Cerebellar nuclear complex (tissue), 1 donor: ENCODE measurements at places on chromosomes 5 and 9.

- DNase-seq: no peak
These were observed 25.7 kb downstream of the RAPGEF1 start for GRCh38 chr9:131714161-131714646.

DNA sequence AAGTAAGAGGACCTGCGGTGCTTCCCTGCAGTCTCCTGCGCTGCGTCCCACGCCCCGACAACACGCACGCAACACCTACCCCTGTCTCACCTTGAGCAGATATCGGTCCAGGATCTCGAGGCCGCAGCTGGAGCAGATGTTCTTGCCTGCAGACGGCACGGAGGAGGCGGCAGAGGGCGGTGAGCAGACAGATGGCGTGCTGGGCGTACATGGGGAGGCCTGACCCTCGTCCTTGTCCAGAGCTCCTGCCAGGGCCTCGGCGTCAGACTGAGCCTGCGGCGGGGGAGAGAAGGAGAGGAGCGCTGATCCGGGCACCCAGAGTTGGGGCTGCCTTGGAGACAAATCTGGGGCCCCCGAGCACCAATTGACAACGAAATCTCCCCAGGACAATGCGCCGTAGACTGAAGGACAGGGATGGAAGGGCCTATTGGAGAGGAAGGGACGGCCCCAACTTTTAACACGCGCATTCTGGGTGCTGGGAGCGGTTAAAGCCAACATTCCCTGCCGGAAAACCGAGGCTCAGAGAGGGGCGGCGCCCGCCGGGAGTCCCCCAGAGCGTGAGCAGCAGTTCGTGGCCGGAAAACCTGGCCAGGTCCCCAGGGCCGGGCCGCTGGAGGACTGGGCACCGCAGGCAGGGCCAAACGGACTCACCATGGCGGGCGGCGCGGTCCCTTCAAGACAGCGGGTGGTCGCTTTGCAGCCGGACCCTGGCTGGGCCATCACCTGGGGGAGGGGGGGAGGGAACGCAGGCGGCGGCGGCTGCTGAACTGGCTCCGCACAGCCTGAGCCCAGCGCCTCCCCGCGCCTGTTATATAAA lies 1.8 kb downstream of the LHX6 start:
- no peak for DNase-seq

DNA sequence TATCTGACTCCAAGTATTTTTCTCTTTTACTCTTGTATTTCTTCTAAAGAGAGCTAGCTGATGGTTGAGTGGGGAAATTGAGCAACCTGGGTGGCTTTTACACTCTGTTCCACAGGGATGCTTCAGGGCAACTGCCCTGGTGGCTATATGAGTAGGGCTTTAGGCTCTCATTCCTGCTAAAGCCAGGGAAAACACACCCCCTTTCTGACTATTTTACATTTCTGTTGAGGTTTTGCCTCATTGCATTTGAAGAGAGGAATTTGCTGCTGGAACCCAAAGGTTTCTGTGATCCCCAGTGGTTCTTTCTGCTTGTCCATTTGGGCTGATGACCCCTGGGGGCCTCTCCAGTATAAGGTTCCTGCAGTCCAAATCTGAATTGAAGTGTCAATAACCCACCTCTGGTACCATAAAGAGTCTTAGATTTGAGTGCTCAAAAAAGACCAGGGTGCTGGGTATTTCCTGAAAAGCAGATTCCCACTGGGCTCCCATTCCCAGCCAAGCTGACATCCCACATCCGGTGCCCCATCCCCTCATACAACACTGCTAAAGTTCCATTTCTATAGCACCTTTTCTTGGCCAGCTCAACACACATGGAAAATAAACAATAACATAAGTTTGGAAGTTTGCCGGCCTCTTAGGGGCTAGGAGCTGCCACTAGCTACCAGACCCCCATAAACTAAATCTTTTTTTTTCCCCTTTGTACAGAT lies 59.5 kb downstream of the PAPPA start:
- DNase-seq: no peak

GRCh38 chr9:105459336-105459735 lies 11.5 kb downstream of the FSD1L start:
- DNase-seq: no peak

DNA sequence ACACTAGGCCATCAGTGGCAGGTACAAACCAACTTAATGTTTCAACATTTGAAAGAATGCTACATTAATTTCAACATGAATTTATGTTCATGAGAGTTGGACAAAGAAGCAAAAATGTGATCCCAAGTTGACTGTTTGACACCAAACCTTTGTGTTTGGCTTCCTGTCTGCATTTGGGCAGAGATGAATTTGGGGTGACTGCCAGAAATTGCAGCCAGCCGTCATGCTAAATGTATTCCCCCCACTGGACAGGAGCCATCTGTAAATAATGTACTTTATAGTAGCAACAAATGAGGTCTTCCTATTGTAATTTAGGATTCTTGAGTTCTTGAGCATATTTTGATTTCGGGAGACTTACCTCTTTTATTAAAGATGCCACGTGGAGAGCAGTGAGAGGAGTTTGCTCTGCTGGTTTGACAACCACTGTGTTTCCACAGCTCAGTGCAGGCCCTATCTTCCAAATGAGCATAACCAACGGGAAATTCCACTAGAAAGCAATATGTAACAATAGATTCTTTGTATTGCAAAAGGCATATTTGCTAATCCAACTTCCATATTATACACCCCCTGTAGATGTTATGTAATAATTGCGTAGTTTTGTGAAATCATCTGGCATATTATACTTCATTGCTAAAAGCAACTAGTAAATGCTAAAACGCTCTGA lies 27.6 kb downstream of the ALDH1A1 start:
- no peak for DNase-seq

- DNase-seq: no peak
These were observed 158.6 kb upstream of the SHB start for GRCh38 chr9:38227656-38228055.

DNA sequence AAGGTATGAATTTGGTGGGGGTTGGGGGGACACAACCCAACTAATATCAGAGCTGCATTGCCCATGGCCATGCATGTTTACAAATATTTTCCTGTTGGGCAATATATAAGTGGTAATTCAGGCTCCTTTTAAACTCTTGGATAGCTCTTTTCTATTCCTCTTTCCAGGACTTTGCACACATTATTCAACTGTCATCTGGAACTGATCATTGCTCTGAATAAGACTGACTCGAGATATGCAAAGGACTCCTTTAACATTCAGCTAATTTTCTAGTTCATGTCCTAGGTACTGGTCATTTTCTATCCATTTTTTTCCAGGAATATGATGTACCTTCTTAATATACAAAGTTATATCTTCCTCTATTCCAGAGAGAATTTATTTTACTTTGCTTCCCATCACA lies 89.5 kb upstream of the STK32A start:
- no peak for DNase-seq

- no peak for DNase-seq
These were observed 790 bp upstream of the IARS1 start for GRCh38 chr9:92294297-92294676.

DNA sequence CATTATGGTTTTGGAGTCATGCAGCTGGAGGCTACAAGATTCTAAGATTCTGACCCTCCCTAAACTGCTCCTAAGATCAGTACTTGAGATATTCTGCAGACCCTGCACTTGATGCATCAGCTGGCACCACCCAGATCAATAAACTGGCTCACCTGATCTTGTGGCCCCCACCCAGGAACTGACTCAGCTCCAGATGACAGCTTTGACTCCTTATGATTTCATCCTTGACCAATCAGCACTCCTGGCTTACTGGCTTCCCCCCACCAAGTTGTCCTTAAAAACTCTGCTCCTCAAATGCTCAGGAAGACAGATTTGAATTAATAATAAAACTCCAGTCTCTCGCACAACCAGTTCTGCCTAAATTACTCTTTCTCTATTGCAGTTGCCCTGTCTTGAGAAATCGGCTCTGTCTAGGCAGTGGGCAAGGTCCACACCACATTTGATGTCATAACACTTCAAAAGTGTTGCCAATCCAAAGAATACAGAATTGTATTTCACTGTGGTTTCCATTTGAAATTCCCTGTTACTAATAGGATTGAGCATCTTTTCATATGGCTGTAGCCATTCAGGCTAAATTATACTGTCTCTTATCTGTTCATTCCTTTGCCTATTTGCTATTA lies 14.8 kb upstream of the SLC30A5 start:
- DNase-seq: no peak

- DNase-seq: no peak
These were observed 345.0 kb downstream of the NNT start for GRCh38 chr5:43947935-43948334.

GRCh38 chr9:77903666-77904285 lies 127.8 kb downstream of the GNAQ start:
- no peak for DNase-seq

- DNase-seq: no peak
These were observed 1863.1 kb upstream of the WWC1 start for GRCh38 chr5:166428264-166428803.

DNA sequence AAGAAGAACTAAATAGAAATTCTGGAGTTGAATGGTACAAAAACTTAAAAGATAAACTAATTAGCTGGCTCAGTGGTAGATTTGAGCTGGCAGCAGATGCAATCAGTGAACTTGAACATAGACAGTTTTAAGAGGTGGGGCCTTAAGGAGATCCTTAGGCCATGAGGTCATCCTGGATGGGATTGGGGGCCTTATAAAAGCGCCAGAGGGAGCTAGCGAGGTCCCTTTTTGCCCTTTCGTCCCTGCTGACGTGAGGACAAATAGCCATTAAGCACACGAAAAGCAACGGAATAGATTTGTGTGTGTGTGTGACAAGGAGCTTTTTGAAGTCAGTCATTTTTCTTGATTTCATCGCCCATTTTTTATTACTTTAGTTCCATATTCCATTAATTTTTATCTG lies 83.3 kb downstream of the ZNF354C start:
- DNase-seq: no peak

- DNase-seq: no peak
These were observed 392.1 kb downstream of the DTWD2 start for GRCh38 chr5:118596255-118596654.

DNA sequence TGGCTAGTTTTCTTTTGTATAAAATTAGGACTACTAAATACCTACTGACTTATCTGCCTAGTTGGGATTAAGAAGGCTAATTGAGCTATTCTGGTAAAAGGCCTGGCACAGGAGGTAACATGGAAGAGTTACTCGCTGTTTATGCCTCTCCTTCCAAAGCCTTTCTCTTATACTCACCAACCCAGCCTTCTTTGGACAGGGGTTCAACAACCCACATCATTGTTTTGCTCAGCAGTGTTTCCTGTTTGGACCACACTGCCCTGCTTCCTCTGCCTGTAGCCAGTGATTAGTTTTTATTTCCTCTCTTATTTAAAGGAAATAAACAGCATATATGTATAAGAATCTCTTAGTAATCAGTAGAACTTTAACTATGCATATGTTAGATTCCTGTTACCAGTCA lies 85.1 kb upstream of the TLX3 start:
- no peak for DNase-seq

- peak; percentile 56 for DNase-seq
These were observed 113.1 kb upstream of the ACOT12 start for GRCh38 chr5:81506900-81507588.

- DNase-seq: no peak
These were observed 68.2 kb downstream of the THBS4 start for GRCh38 chr5:80103371-80103770.

DNA sequence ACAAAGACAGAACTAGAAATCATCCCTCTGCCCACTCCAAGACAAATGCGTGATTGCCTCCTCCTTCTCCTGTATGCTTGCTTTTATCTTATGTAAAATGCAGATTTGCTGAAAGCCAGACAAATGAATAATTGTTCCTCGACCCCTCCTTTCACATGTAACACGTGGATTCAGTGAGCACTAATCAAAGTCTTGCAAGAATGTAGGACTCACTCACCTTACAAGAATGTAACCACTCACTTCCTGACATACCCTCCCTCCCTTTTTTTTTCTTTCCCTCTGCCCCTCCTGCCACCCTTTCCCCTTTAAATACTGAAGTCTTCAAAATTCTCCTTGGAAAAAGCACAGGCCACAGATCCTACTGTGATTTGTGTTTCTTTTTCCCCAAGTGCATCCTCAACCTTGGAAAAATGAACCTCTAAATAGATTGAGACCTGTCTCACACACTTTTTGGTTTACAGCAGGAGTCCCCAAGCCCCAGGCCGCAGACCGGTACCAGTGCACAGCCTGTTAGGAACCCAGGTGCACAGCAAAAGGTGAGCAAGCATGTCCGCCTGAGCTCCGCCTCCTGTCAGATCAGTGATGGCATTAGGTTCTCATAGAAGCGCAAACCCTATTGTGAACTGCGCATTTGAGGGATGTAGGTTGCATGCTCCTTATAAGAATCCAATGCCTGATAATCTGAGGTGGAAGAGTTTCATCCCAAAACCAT lies 29.4 kb upstream of the HSD17B3 start:
- no peak for DNase-seq

GRCh38 chr5:75659791-75660450 lies 48.7 kb downstream of the ANKDD1B start:
- DNase-seq: no peak

- DNase-seq: no peak
These were observed 1209.3 kb upstream of the CDH6 start for GRCh38 chr5:29984156-29984540.

DNA sequence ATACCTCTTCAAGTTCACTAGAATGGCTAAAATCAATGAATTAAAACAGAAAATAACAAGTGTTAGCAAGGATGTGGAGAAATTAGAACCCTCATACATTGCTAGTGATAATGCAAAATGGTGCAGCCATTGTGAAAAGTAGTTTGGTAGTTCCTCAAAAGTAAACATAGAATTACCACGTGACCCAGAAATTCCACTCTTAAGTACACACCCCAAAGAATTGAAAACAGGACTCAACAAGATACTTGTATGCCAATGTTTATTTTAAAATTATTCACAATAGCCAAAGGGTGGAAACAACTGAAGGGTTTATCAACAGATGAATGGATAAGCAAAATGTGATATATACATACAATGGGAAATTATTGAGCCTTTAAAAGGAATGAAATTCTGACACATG lies 70.3 kb downstream of the BARX1 start:
- DNase-seq: no peak

DNA sequence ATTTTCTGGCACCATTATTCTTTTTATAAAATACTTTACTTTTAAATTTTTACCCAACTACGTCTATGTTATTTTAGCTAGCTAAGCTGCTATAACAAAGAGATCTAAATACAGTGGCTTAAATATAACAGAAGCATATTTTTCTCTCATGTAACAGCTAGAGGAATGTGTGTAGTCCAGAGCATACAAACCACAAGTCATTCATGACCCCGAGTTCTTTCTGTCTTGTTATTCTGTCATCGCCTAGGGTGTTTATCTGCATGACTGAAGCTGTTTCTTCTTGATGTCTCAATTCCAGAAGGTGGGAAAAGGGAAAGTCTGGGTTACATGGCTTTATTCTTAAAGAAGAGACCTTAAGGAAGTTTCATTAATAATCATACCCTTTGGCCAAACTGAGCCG lies 136.9 kb upstream of the RFX3 start:
- no peak for DNase-seq

DNA sequence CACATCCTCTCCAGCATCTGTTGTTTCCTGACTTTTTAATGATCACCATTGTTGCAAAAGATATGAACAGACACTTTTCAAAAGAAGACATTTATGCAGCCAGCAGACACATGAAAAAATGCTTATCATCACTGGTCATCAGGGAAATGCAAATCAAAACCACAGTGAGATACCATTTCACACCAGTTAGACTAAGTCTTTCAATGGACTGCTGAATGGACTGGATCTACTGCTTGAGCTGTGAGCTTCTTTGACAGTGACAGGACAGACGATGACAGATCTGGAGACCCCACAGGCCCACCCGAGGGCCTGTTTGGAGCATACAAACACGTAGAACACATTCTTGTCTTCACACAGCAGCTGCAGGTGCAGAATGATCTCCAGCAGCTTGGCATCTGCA lies 266.1 kb upstream of the RIOK2 start:
- no peak for DNase-seq
